ENCODE measurements at places on chromosomes 7 and 10.

DNA sequence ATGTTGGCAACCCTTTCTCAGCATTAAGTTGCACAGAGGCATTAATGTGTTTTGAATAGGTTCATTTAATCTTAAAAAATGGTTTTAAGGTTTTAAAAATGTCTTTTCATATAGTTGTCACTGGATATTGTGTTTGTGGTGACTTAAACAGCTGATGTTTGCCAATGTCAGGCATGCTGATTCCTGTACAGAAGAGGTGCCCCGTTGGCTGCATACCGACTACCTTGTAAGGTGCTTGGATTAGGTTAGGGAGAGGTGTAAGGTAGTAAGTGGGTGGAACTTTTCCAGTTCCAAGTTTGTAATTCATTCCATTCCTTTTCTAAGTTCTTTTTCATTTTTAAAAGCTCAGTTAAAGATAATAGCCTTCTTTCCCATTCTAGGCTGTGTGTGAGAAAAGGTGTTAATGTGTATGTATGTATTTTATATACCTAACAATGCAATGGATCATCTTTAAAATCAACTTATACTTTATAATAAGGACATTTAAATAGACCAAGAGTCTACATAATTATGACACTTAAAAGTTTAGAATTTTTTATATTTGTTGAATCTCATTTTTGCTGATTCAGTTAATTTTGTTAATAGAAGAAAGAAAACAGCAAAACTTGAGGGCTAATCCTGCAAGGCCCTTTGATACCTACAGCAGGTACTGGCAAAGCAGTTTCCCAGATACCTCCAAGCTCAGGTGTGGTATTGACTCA is 155.2 kb downstream of the LCOR start:
- DNase-seq: no peak

DNA sequence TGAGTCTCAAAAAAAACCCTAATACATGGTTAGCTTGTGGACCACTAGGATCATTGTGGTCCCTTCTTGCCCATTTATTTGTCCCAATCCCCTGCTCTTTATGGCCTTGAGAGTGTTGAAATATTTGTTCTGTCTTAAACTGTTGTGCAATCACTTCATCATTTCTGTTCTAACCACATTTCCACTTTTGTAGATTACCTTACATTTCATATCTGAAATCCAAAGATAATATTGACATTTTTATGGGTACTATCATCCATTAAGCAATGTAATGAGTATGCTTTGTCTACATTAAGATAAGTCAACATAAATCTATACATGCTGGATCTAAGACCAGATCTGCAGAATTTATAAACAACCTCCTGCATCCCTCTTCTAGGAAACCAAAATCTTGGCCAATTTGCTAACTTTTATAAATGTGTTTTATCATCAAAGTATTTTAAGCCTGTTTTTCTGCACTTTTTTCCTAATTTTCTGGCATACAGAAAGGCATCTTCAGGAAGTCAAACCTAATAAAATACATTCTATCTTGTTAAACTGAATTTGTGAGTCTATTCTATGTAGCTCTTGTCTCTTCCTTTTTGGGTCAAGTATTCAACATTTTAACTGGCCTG is 359.4 kb upstream of the CELF2 start:
- DNase-seq: no peak

GRCh38 chr7:81482600-81483186 is 287.2 kb downstream of the HGF start:
- DNase-seq: no peak

DNA sequence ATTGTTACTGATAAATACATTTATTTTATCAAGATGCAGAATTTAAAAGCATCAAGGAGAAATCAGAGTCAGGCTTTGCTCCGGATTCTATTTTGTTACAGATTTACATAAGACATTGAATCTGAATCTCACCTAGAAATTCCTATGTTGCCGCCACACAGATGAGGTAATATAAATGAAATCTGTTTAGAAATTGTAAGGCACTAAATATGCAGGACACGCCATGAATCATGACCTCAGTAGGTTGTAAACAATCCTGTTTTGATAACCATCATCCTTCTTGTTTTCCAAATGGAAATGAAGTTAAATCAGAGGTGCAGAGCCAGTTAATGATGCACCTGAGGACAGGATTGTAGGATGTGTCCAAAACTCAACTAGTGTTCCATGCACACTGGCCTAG is 778.0 kb downstream of the MAGI2 start:
- no peak for DNase-seq

DNA sequence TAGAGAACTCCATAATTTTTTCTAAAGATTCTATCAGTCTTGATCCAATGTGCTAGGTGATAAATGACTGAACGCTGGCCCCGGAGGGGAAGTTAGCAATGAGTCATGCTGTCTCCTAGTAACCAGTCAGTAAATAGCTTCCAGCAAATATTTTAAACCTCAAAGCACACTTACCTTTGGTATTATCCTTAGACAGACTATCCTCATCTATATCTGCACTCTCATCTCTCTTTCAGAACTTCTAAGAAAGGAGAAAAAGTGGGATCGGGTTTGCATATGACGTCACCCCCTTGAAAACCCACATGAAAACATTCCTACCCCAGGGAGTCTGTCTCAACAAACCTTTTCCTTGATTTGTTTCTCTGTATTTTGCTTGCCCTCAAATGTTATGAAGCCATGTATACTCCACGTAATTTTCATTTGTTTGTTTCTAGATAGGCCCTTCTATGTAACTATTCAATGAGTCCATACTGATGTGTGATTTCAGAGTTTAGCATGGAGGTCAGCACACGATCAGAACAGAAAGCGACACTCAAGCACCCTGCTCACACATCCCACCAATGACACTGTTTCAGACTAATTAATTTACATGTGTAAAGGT is 174.9 kb upstream of the NRP1 start:
- DNase-seq: peak; percentile 39

DNA sequence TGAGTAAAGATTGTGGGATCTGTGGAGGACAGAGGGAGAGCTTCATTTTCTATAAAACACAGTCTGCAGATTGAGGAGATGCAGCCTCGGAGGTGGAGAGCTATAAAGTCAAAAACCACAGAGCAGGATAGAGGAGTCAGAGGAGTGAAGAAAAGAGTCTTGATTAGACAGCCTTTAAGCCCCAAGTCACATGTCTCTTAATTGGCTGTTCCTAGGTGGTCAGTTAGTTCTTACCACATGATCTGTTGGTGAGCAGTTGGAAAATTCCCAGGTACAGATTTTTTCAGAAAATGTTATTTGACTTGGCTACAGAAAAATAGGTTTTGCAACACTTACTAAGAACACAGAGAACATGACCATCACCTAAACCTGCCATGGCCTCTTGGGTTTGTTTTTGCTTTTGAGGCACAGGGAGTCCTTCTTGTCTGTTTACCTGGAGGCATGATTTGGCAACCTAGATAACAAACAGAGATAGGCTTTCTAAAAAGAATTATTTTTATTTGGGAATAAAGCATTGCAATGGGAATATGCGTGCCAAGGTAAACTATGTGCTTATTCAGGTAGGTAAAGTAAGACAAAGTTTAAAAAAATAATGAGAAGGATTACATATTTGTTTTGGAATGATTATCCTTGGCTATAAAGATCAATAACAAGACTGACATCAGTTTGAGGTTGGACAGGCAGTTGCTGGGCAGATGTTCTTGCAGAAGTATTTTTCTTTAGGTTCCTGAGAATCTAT is 604 bp upstream of the CYP3A43 start:
- no peak for DNase-seq

DNA sequence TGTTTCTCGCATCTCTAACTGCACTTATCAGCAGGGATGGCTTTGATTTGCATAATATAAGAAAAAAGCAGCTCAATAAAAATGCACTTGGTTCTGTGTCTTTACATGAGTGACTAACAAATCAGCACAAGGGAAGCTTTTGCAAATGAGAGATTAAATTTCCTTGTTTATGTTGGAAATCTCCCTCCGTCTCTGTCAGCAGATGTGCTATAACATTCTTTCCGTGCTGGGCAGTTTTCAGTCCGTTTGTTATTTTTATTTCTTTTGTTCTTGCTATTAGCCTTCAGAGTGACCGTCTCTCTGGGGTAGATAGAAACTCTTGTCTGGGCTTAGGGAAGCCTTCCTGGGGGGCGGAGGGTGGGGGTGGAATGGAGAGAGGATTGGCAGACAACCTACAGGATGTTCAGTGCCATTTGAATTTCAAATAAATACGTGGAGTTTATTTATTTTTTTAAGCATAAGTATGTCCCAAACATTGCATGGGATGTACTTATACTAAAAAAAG is 96.0 kb downstream of the GATA3 start:
- no peak for DNase-seq

GRCh38 chr10:91511549-91512330 is 101.6 kb downstream of the HECTD2 start:
- DNase-seq: no peak

DNA sequence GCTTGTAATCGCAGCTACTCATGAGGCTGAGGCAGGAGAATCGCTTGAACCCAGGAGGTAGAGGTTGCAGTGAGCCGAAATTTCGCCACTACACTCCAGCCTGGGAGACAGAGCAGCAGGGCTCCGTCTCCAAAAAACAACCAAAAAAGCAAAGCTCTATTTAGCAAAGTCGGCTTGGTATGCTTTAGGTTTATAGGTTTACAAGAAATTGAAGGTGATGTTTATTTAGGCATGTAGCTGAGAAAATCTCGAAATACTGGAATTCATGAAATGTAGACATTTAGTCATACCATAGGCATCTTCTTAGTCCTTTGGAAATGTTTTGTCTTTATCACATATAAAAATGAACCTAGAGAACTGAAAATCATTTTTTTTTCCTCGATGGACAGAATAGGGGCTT is 453.8 kb upstream of the ANKRD30A start:
- no peak for DNase-seq

- DNase-seq: no peak
These were observed 951 bp downstream of the ELOVL3 start for GRCh38 chr10:102227050-102227449.

All from stimulated activated CD4-positive, alpha-beta T cell treated with anti-CD3 and anti-CD28 coated beads, Interleukin-1b, Interleukin-23, amount 100 ng/mL, for 48 hours (primary cell).